ENCODE measurements at places on chromosomes 13 and 19.

GRCh38 chr13:39776439-39776838, 121.0 kb downstream of the COG6 start:
- no peak for DNase-seq

DNA sequence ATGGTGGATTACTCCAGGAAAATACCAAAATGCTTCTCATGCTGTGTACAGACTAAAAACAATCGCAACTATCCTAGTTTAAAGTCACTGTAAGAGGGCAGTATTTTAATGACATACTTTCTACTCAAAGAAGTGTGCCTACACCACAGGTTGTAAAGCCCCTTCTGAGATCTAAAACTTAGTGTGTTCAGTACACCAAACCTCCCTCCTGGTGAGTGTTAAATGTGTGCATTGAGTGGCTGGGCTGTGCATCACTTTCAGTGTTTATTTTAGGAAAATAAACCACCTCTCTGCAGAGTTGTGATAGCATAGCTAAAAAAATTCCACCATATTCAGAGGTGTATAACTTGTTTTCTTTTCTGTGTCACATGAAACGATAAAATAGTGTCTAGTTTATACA, 263.7 kb downstream of the DACH1 start:
- no peak for DNase-seq

DNA sequence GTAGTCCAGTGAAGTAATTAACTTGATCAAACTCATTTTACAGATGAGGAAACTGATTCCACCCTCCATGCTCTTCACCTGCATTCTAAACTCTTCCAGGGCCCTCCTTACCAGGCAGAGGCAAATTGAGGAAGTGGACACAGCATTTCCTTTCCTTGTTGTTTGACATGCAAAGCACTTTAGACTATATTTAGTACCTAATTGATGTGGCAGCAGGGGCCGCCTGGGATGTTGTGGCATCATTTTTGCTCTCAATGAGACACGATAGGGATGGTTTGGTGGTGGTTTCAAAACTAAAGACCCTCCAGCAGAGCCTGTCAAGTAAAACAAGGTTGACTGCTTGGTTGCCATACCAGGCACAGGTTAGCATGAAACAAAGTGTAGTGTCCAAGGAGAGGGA, 7.9 kb downstream of the SIPA1L3 start:
- no peak for DNase-seq

DNA sequence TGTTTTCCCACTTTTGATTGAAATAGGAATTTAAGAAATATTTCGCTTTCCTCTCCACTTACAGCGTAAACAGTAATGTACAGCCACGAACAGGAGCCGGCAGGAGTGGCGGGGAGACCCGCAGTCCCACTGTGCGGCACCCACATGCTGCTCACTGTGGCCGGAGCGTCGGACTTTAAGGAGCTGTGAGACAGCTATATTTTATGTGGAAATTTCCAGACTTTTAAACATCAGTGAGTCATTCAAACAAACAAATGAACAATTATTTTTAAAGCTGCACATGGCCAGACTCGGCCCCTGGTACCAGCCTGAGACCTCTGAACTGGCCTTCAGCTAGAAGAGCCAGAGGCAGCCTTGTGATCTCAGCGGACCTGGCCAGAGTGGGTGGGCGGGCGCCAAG, 52.5 kb downstream of the CRYL1 start:
- DNase-seq: no peak

DNA sequence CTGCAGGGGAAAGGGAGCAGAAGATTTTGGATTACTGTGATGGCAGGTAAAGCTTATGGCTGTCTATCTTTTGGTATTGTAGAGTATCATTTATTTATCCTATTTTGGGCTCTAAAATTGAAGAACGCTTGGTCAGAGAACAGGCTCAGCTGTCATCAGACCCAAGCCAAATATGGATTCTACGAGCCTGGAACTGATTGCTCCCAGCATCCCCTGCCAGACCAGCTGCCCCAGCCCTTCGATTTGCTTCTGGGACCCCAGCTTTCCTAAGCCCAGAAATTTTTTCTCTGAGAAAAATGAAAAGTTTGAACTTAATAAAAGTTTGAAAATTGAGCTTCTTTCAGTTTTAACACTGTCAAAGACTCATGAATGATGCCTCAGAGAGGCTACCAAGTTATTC, 472.8 kb downstream of the DACH1 start:
- no peak for DNase-seq

GRCh38 chr19:46660008-46660517, 919 bp downstream of the DACT3 start:
- DNase-seq: peak; percentile 67

- no peak for DNase-seq
These were observed 22.9 kb downstream of the SBNO2 start for GRCh38 chr19:1151037-1151724.

DNA sequence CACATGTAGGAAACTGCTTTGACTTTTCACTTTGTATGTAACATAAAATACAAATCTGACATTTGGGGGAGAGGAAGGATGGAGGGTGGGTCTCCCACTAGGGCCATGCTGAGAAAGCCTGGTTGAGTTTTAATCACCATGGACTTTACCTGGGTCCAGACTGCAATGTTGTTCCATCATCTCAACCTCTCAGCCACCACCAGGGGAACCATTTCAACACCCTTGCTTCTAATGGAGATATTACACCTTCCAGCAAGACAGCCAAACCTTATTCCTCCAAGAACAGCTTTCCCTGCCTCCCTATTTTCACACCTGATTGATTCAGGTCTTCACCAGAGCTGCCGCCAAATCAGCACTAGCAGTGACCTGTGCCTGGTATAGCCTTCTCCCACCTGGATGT, 56.0 kb downstream of the ZAR1L start:
- DNase-seq: no peak

- peak; percentile 83 for DNase-seq
These were observed at the start of gene POLR1D for GRCh38 chr13:27621366-27622101. Gene POLR1D, plus strand, starts transcription at chr13:27621892. Its CDS starts 92 bp downstream, at chr13:27621984.

Measured in right forelimb (tissue), 1 donor.